ENCODE measurements at places on chromosomes 3 and 15.
A peak's percentile ranks its signal among the peaks of the same experiment; 100 is the strongest.

- DNase-seq = peak; percentile 33
Observed at GRCh38 chr3:158845765-158846350, 44.0 kb downstream of the MFSD1 start.

DNA sequence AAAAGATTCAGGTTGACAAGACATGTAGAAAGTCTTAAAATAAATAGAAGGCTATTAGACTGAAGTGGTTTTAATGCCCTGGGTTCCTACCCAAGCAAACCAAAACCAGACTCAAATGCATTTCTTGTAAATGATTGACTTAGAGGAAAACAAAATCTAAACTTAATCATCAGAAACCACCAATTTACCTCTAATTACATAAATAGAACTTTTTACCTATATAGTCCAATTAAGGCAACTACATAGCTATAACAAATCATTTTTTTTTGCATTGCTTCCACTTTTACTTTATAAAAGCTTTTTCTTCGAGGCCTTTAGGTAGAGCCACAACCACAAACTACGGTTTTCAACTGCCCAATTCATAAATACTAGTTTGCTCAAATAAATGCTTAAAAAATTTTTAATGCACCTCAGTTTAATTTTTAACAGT, 231.3 kb upstream of the ARHGEF26 start:
- no peak for DNase-seq

DNA sequence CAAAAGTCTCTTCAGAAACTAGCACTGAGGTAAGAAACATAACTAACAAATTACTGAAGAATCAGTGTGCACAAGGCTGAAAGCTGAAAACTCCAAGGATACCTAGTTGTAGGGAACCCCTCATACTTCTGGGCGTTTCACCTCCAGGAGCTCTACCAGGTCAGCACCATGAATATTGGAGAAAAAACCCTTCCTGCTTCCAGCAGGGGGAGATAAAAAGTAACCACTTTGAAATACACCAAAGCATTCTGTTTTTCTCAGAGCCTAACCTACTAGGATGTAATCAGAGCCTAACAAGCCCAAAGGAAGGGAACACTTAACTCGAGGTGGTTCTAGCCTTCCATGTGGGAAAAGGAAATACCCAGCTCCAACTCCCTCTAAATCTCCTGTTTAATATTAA, 175.8 kb upstream of the MME start:
- DNase-seq = no peak

GRCh38 chr15:23038726-23039142, 635 bp downstream of the TUBGCP5 start:
- no peak for DNase-seq

DNA sequence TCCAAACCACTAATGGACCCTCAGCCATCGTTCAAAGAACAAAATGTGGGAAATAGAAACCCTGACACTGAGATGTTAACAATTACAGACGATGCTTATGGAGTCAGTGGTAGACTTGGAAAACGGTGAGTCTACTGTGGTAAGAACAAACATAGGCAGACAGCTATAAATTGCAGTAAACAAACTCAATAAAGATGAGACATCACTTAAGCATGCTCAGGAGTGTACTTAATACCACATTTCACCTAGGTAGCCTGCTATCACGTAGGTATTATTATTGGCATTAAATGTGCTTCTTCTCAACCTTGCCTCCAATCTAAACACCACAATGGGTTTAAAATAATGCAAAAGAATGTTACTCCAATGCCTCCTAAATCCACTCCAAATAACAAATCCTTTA, 2.5 kb downstream of the OSBPL10 start:
- no peak for DNase-seq

- DNase-seq = peak; percentile 23
Observed at GRCh38 chr15:99732751-99733267, 428 bp downstream of the LYSMD4 start.

DNA sequence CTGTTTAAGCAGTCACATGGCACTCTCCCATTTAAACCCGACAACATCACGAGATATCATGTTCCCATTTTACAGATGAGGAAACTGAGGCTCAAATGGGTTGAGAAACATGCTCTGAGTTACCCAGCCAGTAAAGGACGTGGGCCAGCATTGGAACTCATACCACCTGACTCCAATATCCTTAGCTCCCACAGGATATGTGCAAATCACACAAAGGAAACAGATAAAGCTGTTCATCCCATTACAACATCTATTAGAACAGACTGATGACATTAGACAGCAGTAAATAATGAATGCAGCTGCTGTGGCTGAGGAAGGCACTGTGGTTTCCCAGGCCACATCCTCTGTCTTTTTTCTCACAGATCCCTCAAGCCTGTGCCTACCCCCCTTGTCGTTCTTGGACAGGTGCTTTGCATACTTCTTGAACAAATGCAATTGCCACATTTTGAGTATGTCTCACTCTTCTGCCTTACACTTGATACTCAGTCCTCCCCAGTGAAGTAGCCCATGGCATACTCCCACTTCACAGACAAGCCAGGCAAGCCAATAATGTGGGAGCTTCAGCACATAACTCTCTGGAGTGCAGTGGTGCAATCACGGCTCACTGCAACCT, 17.7 kb downstream of the FRMD4B start:
- peak; percentile 33 for DNase-seq

DNA sequence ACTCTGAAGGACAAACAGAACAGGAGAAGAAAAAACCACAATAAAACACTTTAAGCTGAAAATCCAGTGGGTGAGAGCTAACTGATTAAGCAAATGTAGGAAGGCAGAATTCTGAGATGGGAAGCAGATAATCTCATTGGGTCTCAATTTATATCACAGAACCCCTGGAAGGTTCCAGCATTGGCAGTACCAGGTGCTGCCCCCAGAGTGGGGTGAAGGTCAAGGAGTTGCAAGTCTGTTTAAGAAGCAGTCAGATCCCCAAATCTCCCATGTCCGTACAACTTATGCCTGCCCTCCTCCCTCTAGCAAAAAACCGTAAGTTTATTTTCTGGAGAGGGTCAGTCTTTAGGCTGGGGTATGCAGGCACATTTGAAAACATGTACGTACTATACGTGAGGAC, 45.1 kb downstream of the PXK start:
- DNase-seq = no peak

DNA sequence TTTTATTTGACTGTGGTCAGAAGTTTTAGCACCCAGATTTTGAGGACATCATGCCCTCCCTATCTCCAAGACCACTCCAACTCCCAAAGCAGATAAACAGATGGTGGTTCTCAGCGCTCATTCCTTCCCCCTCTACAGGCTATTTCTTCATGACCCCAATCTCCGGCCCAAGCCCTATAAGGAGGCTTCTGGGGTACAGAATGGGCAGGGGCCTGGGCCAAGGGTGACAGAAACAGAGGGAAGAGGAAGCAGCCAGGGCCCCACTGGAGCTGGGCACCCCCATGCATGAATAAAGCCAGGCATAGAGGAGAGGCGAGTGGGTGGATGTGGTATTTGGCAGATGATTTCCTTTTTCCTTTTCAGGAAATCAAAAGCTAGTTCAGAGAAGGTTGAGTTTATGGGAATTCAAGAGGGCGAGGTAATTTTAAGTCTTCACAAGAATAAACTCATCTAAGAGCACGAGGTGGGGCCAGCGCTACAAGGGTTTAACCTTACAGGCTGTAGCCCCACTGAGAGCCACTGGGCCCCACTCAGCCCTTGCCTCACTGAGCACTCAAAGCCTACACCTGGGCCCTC, 104.8 kb upstream of the HERC1 start:
- peak; percentile 46 for DNase-seq

DNA sequence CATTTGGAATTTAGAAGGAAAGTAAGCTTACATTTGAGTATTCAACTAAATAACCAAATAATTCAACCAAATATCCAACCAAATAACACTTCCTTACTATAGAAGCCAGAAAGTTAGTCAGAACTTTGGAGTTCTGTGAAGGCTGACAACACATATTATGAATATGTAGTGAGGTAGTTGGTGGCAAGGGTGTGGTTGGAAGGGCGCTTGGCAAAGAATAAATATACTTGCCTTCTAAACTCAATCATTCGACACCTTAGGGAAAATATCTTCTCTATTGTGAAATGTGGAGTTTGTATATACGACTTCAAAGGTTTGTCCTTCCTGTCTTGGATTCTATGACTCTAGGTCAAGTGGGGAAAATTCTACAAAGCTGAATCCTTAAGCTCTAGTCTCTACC, 111.7 kb upstream of the OSTN start:
- no peak for DNase-seq

DNA sequence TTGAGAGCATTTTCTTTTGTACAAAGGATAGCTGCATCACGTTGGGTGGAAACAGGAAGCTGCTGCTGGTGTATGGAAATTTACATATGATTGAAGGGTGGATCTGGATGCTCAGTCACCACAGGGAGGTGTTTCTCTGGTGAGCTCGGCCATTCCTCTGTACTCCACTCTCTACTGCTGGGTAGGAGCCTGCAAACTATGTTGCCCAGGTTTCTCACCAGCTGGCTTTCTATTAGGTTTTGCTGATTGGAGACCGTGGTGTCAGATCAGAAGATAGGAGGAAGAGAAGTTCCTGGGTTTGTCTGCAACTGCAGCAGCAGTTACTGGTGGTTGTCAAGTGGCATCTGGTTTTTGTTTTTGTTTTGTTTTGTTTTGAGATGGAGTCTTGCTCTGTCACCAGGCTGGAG, 61.7 kb downstream of the TAMM41 start:
- peak; percentile 36 for DNase-seq

- DNase-seq = no peak
Observed at GRCh38 chr3:174186377-174186989, 672.7 kb upstream of the NAALADL2 start.

DNA sequence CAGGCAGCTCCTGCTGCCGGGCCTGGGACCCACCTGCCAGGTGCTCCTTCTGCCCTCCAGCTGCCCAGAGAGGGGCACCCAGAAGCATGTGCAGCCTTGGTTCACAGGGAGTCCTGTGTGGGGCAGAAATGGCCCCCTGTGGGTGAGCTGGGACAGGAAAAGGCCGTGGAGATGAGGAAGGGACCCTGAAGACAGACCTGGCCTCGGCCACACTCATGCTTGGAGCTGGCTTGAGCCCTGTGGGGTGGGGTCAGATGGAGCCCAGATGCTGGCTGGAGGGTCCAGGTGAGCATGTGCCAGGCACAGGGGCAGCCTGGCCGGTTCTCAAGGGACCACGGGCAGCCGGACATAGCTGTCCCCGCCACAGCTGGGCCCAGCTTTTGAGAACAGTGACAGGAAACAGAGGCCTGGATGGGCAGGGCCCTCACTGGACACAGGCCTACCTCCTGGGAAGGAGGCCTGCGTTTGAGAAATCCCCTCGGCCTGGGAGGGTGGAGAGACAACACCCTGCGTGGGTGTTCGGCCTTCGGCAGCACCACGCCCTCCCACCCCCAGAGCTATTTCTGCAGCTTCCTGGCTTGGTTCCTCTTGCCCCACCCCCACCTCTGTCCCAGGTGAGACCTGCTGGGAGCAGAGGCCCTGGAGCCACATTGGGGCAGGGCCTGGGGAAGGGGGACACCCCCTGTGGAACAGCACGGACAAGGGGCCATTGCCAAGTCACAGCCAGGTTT, 132.6 kb upstream of the MEF2A start:
- DNase-seq = no peak

- DNase-seq = no peak
Observed at GRCh38 chr3:26256224-26256623, 366.3 kb upstream of the LRRC3B start.

DNA sequence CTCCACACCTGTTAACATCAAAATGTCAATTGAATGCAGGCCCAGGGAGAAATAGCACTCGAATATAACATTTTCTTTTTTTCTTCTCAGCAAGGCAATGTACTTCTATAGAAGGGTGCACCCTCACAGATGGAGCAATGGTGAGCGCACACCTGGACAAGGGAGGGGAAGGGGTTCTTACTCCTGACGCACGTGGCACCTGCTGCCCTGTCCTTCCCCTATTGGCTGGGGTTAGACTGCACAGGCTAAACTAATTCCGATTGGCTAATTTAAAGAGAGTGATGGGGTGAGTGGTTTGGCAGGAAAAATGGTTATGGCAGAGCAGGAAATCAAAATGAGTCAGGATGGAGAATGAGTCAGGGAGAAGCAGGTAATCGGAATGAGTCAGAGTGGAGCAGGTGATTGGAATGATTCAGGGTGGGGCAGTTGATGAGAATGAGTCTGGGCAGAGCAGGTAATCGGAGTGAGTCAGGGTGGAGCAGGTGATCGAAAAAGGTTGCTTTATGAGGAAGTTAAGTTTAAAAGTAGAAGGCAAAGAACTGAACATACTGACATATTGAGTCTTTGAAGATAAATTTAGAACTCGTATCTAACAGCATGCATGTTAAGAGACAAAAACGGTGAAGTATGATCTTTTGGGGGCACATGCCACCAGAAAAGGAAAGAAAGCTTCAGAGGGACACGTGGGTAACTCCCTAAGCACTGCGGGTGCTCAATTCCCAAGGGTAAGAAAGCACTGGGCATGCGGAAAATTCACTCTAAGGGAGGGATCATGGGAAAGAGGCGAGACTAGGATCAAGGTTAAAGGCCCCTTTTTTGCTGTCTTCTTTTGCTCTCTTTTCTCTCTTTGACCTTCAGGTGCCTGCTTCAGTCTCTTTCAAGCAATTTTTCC, 72.9 kb upstream of the GALNT15 start:
- DNase-seq = peak; percentile 34

- no peak for DNase-seq
Observed at GRCh38 chr15:83364501-83364900, 80.0 kb upstream of the BNC1 start.

GRCh38 chr3:67200618-67201017, 202.5 kb downstream of the KBTBD8 start:
- no peak for DNase-seq

- DNase-seq = no peak
Observed at GRCh38 chr15:100663915-100664281, 61.5 kb downstream of the ASB7 start.

DNA sequence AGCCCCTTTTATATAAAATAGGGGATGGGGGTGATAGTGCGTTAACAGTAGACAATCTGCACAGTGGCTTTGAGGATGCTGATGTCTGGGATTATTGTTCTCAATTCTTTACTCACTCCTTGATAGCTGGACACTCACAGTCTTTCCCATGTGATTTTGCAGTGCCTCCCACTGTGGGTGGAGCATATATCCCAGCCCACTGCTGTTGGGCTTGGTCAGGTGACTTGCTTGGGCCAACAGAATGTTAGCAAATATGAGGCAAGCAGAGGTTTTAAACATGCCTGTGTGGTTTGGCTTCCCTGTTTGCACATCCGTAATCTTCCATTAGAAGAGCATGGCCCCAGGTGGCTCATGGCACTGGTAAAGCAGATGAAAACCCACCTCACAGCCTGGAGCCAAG, 46.5 kb downstream of the CPA3 start:
- no peak for DNase-seq

- DNase-seq = no peak
Observed at GRCh38 chr3:62884096-62884870, 9.1 kb upstream of the CADPS start.

Measured in activated CD4-positive, alpha-beta memory T cell treated with anti-CD3 and anti-CD28 coated beads for 36 hours (primary cell).